ENCODE measurements at places on chromosomes 16 and 17.
A peak's percentile ranks its signal among the peaks of the same experiment; 100 is the strongest.

GRCh38 chr17:40346765-40347158 lies 17.8 kb downstream of the GJD3 start:
- DNase-seq = no peak

- no peak for DNase-seq
Measured at GRCh38 chr16:22337849-22338635, 36.4 kb downstream of the CDR2 start.

- DNase-seq = no peak
Measured at GRCh38 chr17:3745071-3745470, 21.4 kb downstream of the HASPIN start.

DNA sequence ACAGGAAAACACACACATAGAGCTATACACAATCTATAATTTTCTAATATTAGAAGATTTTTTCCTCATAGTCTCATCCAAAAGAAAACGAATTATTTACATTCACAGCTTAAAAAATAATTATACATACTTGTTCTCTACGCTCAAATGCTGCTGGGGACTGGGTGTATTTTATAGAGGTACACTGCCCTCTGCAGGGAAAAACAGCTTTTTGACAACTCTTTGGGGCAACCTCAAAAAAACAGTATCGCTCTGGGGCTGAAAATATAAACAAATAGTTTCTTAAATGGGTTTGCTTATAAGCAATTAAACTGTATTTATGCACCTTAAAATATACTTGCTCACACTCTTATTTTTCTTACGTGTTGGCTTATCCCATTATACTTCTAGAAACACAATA lies 261.8 kb upstream of the PSMD7 start:
- peak; percentile 46 for DNase-seq

DNA sequence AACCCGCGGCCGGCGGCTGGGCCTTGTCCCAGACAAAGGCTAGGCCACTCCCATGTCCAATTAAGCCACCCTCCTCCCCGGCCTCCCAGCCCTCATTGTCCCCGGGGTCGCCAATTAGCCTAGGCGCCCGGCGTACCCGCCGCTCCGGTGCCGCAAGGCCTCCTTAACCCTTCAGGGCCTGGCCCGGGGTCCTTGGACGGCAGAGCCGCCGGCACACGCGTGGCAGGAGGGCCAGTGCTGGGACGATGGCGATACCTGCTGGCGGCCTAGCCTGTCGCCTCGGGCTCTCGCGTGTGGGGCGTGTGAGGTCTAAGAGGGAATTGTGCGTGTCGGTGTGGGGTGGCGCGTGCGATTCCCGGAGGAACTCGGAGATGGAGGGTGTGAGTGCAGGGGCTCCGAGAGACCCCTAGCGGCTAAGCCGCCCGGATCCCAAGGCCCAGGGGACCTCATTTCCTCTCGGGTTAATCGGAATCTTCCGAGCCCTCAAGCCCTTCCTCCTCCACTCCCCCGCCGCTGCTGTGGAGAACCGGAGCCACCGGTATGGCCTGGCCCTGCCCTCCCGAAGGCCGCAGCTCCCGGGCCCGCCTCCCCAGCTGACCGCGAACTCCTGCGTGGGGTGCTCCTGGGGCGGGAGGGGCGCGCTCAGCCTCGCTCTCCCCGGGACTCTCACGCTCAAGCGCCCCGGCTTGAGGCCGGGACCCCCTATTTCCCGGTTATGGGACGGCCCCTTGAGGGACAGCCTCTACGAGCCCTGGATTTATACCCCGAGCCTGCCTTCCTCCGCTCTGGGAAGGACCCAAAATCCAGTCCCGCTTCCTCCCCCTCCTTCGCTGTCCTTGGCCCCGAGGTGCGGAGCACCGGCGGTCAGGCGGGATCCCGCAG lies 11.9 kb downstream of the TBX2 start:
- DNase-seq = peak; percentile 79

DNA sequence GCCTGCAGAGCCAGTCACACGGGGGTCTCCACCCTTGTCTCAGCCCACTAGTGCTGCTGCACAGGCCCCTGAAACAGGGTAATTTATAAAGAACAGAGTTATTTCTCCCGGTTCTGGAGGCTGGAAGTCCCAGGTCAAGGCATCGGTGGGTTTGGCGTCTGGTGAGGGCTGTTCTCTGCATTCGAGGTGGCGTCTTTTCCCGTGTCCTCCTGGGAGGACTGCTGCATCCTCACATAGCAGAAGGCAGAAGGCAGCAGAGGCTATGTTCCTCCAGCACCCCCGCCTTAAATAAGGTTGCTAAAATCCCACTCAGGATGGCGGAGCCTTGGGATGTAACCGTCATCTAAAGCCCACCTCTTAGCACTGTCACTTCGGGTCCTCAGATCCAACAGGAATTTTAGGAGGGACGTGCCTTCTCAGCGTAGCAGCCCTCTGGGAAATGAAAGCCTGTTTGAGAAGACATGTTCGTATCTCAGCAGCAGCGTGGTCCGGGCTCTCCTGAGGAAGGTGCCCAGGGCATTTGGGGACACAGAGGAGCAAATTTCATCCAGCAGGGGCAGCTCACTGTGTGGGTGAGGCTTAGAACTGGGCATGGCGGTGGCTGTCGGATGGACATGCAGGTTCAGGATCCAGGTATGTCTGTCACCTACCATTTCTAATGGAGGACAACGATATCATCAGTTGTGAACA lies 221.6 kb upstream of the CHMP6 start:
- no peak for DNase-seq

- no peak for DNase-seq
Measured at GRCh38 chr16:11253009-11253994, 2.7 kb downstream of the SOCS1 start.

- no peak for DNase-seq
Measured at GRCh38 chr17:66492561-66493005, 190.2 kb downstream of the PRKCA start.

Data from D341Med (cell line).